SJSA1 (cell line): ENCODE measurements at places on chromosomes 4 and X.

GRCh38 chr4:121070696-121071639, 1.4 kb downstream of the NDNF start:
- DNase-seq = peak; percentile 56

GRCh38 chr4:98469771-98470170, 188.6 kb downstream of the TSPAN5 start:
- no peak for DNase-seq

GRCh38 chr4:152460488-152460887, 75.4 kb downstream of the FBXW7 start:
- DNase-seq = no peak

DNA sequence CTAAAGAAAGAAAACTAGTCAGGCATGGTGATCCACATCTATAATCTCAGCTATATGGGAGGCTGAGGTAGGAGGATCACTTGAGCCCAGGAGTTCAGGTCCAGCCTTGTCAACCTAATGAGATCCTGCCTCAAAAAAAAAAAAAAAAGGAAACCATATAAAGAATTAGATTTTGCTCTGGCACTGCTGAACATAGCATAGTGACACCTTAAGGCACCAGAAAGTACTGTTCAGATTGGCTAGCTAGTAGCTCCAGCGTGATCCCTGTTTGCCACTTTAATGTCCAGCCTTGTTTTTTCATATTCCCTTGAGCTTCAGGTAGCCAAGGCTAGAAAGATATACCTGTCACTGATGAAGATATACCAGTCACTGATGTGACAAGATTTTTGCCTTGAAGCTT, 34.1 kb downstream of the EXOC1 start:
- DNase-seq = no peak

GRCh38 chrX:2701600-2701999, 10.5 kb downstream of the CD99 start:
- no peak for DNase-seq

- peak; percentile 11 for DNase-seq
Observed at GRCh38 chrX:119004920-119005524, 30.6 kb downstream of the LONRF3 start.

DNA sequence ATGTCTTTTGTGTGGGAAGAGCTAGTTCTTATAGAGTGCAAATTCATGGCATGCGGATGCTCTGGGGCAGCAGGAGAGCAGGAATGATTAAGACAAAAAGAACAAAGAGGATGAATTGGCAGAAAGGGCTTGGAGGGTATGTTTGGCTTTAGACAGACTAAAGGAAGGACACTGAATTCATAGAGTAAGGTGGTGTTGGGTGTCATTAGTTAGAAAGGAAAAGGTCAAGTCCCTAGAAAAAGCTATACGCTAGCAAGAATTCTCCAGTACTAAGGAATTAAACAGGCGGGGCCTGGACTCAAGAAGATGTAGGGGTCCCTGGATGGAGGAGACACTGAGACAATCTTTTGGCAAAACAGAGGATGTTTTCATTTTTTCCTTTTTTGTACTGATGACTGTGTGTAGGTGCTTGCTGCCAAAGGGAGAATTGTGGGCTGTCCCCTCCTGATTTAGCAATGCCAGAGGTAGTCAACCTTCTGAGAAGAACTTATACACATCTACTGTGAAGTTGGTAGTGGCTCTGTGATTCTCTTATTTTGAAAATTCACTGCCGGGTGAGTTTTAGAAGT, 391.0 kb downstream of the SPRY1 start:
- no peak for DNase-seq

DNA sequence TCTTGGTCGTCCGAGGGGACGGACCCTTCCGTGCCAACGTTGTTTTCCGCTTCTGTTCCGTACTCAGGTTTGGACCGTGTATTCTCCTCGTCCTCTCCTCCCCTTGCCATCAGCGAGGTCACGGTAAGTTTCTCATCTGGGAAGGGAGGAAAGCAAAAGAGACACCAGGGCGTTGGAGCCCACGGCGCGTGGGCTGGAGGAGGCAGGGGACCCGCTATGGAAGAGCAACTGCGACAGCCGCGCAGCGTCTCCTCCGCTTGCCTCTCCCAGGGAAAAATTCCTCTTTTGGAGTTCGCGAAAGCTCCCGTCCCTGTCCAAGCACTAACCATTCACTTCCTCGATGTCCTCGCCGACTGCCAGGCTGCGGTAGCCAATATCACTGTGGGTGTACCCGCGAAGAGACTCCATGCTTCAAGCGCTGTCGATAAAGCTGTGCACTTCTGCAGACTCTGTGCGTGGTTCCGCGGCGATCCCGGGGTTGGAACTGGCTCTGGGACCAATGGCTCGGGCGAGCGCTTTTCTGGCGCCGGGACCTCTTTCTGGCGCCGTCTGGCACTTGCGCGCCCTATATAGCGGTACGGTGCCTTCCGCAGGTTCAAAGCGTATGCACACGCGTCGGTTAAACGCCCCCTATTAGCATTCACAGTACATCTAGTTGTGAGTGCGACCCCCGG, at the start of gene ESX1:
Gene ESX1 (minus strand): TSS at position 492 of the 674 bp plus-strand sequence. CDS start 84 bp downstream, at position 408.
- DNase-seq = no peak

GRCh38 chr4:185529413-185529812, 5.9 kb downstream of the PDLIM3 start:
- DNase-seq = no peak

GRCh38 chr4:13162886-13163285, 321.3 kb downstream of the RAB28 start:
- no peak for DNase-seq

- peak; percentile 70 for DNase-seq
Observed at GRCh38 chrX:39759526-39760224, 338.1 kb downstream of the BCOR start.

DNA sequence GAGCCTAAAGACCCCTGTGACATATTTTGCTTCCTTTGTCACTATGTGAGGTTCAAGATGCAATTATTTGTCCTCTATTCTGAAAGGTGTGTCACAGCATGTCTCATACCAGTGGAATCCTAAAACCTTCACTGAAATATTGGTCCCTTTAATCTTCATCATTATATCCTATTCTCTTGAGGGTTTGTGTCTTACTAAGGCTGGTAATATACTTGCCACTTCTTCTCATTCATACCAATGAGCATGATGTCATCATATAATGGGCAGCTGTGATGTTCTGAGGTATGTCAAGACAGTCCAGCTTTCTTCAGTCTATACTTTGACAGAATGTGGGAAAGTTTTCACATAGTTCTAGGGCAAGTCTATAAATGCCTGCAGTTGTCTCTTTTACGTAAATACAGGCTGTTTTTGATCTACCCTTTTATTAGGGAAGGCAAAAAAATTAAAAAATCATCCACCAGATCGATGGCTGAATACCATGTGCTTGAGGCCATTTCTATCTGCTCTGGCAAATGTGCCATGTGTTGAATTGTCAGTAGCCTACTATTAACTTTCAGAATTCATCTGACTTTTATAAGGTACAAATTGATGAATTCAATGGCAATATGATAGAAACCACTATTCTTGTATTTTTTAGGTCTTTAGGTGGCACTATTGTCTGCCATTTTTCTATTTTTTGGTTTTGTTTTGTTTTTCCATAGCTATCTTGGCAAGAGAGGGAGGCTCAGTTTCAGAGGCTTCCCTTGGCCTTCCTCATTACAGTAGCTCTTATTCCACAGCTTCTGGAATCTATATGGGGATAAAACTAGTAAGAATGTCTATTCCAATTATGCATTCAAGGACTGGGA, 209.0 kb downstream of the PPARGC1A start:
- no peak for DNase-seq

DNA sequence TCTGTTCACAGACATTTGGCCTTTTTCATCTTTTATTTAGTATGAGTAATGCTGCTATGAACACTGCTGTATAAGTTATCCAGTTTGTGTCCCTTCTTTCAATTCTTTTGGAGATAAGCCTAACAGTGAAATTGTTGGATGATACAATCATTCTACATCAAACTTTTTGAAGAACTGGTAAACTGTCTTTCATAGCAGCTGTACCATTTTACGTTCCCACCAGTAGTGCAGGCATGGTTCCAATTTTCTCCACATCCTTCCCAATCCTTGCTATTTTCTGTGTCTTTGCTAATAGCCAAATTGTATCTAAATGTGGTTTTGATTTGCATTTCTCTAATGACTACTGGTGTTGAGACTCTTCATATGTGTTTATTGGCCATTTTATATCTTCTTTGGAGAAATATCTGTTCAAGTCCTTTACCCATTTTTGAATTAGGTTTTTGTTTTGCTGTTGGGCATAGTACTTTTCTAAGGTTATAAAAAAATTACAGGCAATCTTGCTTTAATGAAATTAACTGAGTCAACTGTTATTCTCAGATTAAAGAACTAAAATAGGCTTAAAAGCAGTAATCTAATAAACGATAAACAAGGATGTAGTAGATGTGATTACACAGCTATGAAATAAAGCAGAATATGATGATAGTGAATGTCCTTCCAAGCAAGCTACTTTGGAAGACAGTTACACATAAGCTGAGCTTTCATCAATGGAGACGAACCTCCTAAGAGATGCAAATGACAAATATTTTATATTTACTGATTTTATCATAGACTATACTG, 57.2 kb downstream of the FBXW7 start:
- no peak for DNase-seq

DNA sequence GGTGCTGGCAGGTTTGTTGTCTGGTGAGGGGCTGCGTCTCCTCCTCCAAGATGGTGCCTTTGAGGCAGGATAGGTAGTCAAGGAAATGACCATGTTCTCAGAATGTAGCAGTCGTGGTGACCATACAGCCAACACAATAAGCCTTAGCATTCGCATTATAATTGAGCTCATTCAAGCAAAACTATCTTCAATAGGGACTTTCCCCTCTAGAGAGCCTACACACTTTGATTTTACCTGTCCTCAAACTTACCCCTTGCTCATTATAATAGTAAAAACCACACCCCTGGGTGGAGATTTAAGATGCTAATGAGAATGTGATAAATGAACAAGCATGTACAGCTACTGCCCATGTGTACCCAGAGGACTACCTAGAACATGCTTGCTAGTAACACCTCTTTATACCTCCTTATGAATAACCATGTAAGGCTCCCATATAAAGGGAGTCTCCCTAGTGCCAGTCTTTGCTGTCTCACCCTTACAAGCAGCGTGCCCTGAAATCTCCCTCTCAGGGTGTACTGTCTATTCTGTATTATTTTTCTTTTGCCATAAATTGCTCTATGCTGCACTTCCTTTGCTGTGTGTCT, 48.2 kb downstream of the FGFBP1 start:
- no peak for DNase-seq

- DNase-seq = no peak
Observed at GRCh38 chr4:88831031-88831430, 133.4 kb upstream of the NAP1L5 start.
